ENCODE measurements at places on chromosomes 6 and 20.

GRCh38 chr20:34875642-34876405 lies 588 bp upstream of the ACSS2 start:
- no peak for DNase-seq
- H3K4me1 ChIP-seq, result peaks cover 57% of the 10 kb centered on the region
- peak overlapping the region; percentile 89 for H3K27ac ChIP-seq

GRCh38 chr20:61762886-61763739 lies 302.6 kb downstream of the TAF4 start:
- DNase-seq, result peak; percentile 20
- H3K4me3 ChIP-seq, result no peak overlapping the region
- no peaks in the 10 kb centered on the region for H3K36me3 ChIP-seq
- no peaks in the 10 kb centered on the region for H3K27me3 ChIP-seq
- H3K4me1 ChIP-seq, result no peaks in the 10 kb centered on the region

- H3K4me1 ChIP-seq, result no peaks in the 10 kb centered on the region
- no peak overlapping the region for H3K27ac ChIP-seq
- H3K27me3 ChIP-seq, result no peaks in the 10 kb centered on the region
- DNase-seq, result no peak
- H3K36me3 ChIP-seq, result no peaks in the 10 kb centered on the region
Observed at GRCh38 chr20:18360635-18361034, 72.3 kb downstream of the ZNF133 start.

GRCh38 chr6:145491126-145491525 lies 244.2 kb downstream of the EPM2A start:
- H3K27ac ChIP-seq, result no peak overlapping the region
- no peaks in the 10 kb centered on the region for H3K27me3 ChIP-seq
- H3K36me3 ChIP-seq, result no peaks in the 10 kb centered on the region
- no peak for DNase-seq
- H3K4me1 ChIP-seq, result no peaks in the 10 kb centered on the region
- no peak overlapping the region for H3K4me3 ChIP-seq

DNA sequence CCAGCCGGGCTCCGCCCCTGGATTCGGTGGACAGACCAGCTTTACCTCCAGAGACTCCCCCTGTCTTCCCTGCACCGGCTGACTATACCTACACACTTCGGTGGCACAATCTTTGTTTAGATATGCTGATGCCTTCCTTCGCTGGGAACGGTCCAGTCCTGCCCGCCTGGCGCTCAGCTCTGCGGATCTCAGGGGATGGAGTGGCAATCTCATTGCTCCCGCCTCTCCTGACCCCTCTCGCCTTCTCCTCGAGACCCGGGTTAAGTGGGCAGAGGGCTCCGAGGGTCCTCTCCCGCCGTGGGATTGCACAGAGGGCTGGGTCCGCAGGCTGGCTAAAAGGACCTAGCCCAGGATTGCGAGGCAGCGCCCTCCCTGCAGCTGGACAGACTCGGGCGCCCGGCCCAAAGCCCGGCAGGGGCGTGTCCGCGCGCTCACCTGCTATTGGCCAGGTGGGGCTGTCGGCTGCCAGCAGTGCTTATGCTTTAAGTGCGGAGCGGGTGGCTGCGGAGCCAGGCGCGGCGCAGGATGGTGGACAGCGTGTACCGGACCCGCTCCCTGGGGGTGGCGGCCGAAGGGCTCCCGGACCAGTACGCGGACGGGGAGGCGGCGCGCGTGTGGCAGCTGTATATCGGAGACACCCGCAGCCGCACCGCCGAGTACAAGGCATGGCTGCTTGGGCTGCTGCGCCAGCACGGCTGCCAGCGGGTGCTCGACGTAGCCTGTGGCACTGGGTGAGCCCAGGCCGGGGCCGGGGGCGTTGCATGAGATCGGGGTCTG lies at the start of gene GNMT:
Gene GNMT, plus strand, starts transcription at position 512 of the 777 bp plus-strand sequence. Its CDS starts 14 bp downstream, at position 526.
- H3K4me3 ChIP-seq, result peak within 1 kb of the TSS; percentile 33
- H3K27me3 ChIP-seq, result no peaks in the 10 kb centered on the region
- no peak within 1 kb of the TSS for H3K27ac ChIP-seq
- H3K36me3 ChIP-seq, result peaks cover 33% of the 10 kb centered on the region
- peak; percentile 79 for DNase-seq

All from left lung (tissue), 14 donors.